Activated T-cell treated with anti-CD3 and anti-CD28 coated beads, Interleukin-2, amount 50 U/mL, for 72 hours (primary cell): ENCODE measurements at places on chromosomes 6 and 20. TPM values are rescaled to one million over a fixed set of nuclear protein-coding genes. Genes with fewer than 3 reads are reported as not detected.

DNA sequence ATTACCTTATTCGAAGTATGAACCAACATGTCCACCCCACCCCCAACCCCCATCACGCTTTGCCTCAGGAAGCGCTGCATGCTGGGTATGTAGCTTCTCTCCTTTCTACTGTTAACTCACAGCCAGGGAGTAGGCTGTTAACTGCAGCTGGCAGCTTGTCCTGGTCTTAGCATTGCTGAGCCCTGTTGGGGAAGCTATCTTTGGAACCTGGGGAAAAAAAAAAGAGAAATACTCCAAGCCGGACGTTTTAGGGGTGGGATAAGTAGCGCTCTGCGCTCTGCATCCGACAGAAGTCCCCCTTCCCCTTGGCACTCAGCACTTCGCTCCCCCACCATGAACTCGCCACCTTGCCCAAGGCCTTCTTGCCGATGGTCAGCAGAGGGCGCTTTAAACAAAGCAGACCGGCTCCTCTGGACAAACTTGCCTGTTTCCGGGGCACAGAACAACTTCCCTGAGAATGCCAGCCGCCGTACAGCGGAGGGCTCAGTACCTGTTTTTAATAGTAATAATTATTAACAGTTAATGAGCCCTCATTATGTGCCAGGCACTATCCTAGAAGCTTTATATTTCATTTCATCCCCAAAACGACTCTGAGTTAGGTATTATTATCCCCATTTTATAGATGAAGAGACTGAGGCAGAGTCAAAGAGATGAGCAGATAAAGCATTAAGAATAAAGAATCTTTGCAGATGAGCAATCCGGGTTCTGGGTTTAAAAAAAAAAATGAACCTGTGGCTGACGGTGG, 35.2 kb upstream of the MDFI start:
- DNase-seq = peak; percentile 80

- DNase-seq = no peak
These were observed 29.7 kb downstream of the ESR1 start for GRCh38 chr6:151837223-151837622.

DNA sequence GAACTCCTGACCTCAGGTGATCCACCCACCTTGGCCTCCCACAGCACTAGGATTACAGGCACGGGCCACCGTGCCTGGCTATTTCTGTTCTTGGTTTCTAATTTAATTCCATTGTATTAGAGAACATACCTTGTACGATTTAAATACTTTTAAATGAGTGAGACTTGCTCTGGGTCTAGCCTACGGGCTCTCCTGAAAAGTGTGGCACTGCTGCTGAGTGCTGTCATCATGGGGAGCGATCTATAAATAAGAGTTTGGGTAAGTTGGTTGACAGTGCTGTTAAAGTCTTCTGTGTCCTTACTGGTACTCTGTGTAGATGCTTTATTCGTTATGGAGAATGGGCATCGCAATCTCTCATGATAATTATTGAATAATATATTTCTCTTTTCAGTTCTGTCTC, 35.0 kb upstream of the BHLHE23 start:
- DNase-seq = no peak

GRCh38 chr6:18263418-18264218, 712 bp downstream of the DEK start:
- DNase-seq = peak; percentile 35

The MUC21 gene
- total RNA-seq = not detected

GRCh38 chr6:160427312-160428068, 79.3 kb downstream of the SLC22A3 start:
- no peak for DNase-seq

The TUBB1 gene
- total RNA-seq = not detected

DNA sequence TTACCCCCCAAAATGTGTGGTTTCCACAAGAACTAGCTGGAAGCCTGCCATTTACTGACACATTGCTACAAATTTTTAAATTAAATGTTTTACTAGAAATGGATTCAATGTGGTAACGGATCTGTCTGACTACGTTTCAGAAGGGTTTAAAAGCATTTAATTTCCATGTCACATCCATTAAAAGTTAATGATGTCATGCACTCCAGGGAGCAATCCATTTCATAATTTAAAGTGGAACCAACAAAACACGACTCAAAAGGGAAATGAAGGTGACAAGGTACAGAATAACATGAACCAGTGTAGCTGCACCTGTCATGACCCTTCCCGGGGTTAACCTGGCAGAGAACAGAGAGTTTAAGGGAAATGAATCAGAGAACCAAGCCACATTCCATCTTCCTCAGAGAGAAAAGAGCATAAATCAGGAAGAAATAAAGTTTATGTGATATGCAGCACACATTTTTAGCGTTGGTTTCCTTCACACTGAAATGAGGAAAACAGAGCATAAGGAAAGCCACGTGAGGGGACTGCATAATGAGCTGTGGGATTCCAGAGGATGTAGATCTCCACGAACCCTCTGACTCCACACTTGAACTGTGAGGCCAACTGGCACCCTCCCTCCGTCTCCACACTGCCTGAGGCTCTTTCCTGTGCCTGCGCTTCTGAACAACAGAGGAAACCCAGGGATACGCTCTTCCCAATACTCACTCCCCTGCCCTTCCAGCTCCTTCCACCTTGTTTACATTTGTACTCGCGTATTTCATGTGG, 170.3 kb upstream of the AHI1 start:
- no peak for DNase-seq

The TMEM74B gene
- total RNA-seq = 0.60 TPM

DNA sequence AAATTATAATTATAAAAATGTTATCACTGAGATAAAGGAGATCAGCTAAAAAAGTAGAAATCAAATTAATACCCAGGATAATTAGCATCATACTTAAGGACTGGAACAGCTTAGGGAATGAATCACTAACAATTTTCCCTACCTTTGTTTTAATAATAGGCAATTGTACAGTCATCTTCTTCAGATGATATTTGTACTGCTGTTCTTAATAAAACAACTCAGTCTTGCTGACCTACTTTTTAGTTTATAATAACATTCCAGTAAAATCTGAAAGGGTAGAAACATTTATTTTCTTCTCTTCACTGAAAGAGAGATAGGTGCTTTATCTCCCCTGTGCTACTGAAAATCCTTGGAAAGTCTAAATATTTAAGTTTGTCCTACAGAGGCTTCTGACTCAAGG, 271.2 kb upstream of the THEMIS start:
- DNase-seq = no peak

DNA sequence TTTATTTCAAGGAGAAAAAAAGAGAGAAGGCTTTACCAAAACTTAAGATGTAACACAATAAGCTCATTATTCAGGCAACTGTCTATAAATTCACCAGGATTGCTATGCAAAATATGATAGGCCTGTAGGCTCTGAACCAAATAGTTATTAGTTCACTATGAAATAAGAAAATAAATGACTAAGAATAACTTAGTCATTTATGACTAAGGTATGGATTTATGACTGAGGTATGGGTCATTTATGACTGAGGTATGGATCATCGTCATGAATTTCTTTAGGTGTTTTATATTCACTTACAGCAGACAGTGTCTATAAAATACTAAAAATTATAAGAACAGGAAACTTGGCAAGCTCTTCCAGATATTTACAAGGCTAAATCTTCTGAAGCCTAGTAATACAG, 52.1 kb upstream of the SNX9 start:
- no peak for DNase-seq

- no peak for DNase-seq
These were observed 104.9 kb upstream of the CEP162 start for GRCh38 chr6:84332139-84333034.

DNA sequence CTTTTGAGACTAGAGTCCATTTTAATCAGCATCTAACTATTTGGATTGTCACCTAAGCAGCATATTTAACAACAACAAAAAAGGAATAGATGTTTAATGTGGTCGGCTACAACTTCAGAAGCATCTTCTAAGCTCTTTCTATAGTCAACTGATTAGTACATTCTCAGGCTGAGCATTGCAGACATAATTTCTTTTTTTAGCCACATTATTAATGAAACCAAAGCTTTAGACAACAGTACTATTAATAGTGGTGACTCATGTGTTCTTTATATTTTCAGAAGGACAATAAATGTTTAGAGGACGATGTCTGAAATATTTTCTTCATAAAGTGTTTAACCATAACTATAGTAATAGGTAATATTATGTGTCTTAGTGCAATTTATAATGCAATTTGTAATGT, 52.4 kb downstream of the TPD52L1 start:
- no peak for DNase-seq

The PLEKHG1 gene
- 27.1 TPM for total RNA-seq

The ZKSCAN8 gene
- 32.0 TPM for total RNA-seq

DNA sequence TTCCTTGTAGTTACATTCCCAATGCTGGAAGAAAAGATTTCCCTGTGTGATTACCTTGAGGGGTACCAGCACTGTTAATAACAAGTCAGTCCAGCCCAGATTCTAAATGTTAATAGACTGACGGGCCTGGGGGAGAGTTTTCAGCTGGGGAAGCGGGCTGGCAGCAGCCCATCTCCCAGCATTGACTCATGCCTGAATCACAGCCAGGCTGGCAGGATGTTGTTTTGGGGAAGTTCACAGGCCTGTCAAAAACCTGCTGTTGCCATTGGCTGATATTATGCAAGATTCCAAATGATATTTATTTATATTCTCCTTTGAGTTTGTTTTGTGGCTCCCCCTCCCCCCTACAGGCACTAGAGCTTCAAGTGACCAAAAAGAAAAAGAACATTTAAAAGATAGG, 213.9 kb upstream of the CNR1 start:
- DNase-seq = no peak

DNA sequence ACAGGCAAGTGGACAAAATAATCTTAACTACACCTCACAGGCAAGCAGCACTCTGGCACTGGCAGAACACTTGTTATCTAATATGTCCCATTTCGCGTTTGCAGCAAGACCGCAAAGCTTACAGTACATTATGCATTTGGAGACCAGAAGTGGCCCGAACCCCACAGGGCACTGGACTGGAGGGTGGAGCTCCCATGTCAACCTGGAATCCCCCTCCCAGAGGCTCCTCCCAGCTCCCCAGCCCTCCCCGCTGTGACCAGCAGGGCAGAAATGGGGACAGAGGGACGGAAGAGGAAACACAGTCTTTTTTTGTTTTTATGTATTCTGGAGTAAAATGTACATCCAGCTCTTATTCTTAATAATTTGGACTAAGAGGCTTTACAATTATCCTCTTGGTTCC, 263.7 kb downstream of the SMOC2 start:
- DNase-seq = no peak

DNA sequence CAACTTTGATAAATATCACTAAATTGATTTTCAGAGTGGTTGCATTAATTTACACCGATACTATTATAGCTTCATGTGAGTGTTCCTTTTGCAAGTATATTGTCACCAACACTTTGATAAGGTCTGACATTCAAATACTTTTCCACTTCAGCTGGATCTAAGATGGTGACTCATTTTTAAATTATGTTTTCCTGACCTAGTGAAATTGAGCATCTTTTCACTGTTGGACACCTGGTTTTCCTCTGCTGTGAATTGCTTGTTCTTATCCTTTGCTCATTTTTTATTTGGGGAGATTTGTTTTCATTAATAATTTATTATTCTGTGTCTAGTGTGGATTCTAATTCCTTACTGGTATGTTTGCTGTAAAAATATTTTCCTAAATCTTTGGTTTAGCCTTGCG, 85.2 kb upstream of the PRDM1 start:
- DNase-seq = no peak

DNA sequence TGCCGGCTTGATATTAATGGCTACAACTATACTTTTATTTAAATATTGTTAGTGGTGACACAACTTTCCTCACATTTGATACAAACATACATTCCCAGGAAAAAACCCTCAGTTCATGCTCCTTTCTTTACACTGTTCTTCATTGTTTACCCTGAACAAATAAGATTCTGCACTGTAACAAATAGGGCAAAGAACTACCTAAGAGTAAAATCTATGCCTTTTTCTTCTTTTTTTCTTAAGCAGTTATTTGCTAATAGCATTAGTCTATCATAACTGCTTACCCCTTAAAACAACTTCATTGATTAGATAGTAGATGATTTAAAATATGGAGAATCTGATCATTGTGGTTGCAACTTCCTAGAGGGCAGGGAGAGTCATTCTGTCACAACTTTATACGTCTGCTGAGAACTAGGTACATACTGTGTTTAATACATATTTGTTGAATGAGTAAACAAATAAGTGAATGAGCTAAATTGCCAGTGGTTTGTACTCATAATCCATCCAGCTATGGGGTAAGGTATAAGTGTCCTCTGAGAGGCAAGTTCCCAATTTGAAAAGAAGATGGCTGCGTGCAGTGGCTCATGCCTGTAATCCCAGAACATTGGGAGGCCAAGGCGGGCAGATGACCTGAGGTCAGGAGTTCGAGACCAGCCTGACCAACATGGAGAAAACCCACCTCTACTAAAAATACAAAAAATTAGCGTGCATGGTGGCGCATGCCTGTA, 161.0 kb downstream of the CDK19 start:
- DNase-seq = no peak

DNA sequence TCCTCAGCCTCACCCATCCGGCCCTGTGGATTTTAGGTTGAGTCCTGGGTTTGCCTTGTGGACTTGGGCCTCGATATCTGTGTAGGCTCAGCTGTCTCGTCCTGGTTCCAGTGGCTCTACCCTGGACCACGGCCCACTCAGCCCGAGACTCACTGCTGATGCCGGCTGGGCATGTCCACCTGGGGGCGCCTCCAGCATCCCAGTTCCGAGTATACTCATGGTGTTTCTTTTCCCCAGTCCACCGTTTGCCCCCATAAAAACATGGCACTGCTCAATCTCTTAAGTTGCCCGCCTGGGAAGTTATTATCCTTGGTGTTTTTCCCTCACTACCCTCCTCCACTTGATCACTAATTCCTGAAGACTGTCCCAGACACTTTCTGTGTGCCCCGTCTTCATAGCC, 99.1 kb downstream of the ARID1B start:
- no peak for DNase-seq

The NOTCH4 gene
- 0.79 TPM for total RNA-seq

The PDYN gene
- total RNA-seq = not detected

The TCP11 gene
- not detected for total RNA-seq

- no peak for DNase-seq
These were observed 55.8 kb downstream of the LYRM2 start for GRCh38 chr6:89582669-89583325.

DNA sequence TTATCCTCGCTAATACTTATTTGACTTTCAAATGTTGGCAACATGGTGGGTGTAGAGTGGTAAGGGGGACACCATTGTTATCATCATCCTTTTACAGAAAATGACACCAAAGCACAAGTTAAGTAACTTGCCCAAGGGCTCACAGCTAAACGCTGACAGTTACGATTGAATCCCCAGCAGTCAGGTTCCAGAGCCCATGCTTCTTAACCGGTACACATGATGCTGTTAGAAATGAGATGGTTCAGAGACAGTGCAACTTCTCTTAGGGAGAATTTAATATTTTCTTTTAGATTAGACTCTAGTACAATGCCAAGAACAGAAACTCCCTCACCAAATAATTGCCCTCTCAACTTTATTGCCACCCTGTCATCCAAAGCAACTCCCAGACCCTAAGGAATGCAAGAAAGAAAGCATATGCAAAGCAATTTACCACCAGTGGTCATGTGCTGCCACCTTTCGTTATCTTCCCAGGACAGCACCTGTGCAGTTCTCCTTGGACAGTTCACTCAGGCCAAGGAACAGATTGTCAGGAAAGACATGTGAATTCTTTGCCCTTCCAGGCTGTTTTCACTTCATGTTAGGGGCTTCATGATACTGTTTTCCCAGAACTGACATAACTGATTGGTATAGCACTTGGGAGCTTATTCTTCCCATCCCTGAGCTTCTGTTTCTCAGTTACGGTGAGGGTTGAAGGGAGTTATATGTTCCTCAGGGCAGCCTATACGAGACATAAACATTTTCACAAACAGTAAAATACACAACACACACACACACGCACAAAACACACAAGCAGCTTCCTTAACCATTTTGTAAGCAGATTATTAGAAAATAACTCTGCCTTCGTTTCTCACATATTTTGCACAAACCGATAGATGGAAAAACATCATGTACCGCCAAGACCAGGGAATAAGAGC, 5.1 kb downstream of the HLA-DMA start:
- DNase-seq = peak; percentile 41

The KCNQ2 gene
- total RNA-seq = 0.44 TPM
